Astrocyte of the spinal cord (primary cell): ENCODE measurements at places on chromosomes 5 and 9.

- no peak for DNase-seq
These were observed 49.1 kb downstream of the IPPK start for GRCh38 chr9:92620845-92621244.

- DNase-seq, result no peak
These were observed 29.0 kb downstream of the ANGPTL2 start for GRCh38 chr9:127093319-127094020.

- DNase-seq, result peak; percentile 1
These were observed 42.0 kb downstream of the TRPM3 start for GRCh38 chr9:71079451-71079850.

DNA sequence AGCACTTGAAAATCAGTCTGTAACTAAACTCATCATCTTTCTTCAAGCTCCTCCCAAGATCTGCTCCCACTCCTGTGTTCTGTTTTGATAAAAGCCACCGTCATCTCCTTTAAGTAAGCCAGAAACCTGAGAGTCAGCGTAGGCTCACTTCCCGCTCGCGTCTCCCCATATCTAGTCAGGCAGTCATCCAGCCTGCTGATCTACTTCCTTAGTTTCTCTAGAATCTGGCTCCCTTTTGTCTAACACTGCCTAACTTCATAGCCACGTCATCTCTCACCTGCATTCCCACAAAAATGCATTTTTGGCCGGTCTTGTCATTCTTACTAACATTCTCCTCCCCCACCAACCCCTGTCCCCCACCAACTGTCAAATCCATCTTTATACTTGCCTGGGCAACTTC is 3.0 kb upstream of the TJP2 start:
- peak; percentile 38 for DNase-seq

- DNase-seq, result peak; percentile 54
These were observed 150.9 kb downstream of the ADGRV1 start for GRCh38 chr5:90709323-90710155.

GRCh38 chr5:79636981-79637733 is 24.9 kb downstream of the TENT2 start:
- no peak for DNase-seq

DNA sequence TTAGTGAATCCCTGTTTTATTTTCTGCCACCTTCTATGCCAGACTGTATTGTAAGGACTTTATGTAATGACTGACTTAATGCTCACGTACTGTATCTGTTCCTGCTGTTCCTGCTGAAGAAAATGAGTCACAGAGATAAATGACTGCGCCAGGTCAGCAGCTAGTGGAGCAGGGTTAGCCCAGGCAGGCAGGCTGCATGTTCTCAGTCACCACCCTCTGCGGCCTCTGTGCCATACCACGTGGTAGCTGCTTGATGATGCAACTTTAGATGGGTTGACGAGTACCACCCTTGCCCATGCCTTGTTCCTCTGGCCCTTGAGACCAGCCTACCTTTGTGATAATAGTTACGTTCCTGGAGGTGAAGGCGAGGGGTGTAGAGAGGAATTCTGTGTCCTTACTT is 161.9 kb downstream of the TRIO start:
- DNase-seq, result peak; percentile 85

DNA sequence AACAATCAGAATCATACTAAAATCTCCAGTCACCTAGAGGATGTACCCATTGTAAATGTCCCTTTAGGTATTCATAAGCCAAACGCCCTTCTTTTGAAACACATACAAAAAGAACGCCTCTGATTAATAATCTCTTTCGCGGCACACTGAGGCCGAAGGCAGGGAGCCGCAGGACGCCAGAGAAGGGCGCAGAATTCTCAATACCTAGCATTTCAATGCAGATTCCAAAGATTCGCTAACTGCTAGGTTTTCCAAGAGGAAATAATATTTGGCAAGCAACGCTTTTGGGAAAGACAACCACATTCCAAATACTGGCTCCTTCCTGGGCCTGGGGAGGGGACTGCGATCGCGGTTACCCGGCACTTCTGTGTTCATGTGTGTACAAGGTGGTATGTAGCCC is 203.3 kb downstream of the MEF2C start:
- DNase-seq, result peak; percentile 40

- no peak for DNase-seq
These were observed 125.6 kb upstream of the ZNF608 start for GRCh38 chr5:124872086-124872485.

GRCh38 chr5:149635394-149635793 is 54.1 kb downstream of the ARHGEF37 start:
- no peak for DNase-seq

DNA sequence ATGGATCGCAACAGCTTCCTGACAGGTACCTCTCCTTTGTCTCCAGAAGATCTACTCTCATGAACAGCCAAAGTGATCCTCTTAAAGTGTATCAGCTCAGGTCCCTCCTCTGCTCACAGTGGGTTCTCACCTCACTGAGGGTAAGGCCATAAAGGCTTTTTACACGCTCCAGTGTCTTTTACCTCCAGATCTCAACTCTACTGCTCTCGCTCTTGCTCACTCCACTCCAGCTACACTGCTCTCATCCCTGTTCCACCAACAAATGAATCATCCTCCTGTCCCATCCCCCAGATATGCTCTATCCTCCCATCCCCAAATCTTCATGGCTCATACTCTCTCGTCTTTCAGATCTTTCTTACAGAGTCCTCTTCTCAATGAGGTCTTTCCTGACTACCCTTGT is 248.6 kb upstream of the EFNA5 start:
- no peak for DNase-seq

- no peak for DNase-seq
These were observed 107.6 kb downstream of the ADCY2 start for GRCh38 chr5:7503564-7503963.

GRCh38 chr5:81763294-81763928 is 12.5 kb upstream of the SSBP2 start:
- DNase-seq, result no peak

GRCh38 chr5:53545744-53546143 is 14.7 kb upstream of the NDUFS4 start:
- no peak for DNase-seq

GRCh38 chr5:2184026-2184366 is 301.3 kb upstream of the IRX4 start:
- no peak for DNase-seq

- DNase-seq, result no peak
These were observed 29.5 kb upstream of the RNF20 start for GRCh38 chr9:101504188-101504587.

- DNase-seq, result no peak
These were observed 577.4 kb downstream of the ISL1 start for GRCh38 chr5:51960617-51961121.

GRCh38 chr9:27183131-27183530 is 74.1 kb downstream of the TEK start:
- no peak for DNase-seq

DNA sequence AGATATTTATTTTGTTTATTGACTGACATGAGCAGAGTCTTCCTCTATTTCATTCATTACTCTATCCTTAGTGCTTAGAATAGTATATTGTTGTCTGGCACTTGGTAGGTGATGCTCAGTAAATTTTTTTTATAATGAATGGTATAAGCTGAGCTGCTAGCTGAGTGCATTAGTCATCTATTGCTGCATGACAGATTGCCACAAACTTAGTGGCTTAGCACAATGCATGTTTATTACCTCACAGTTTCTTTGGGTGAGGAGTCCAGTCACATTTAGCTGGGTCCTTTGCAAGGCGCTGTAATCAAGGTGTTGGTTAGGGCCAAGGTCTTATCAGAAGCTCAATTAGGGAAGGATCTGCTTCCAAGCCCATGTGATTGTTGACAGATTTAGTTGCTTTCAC is 23.1 kb downstream of the SMAD5 start:
- DNase-seq, result no peak

DNA sequence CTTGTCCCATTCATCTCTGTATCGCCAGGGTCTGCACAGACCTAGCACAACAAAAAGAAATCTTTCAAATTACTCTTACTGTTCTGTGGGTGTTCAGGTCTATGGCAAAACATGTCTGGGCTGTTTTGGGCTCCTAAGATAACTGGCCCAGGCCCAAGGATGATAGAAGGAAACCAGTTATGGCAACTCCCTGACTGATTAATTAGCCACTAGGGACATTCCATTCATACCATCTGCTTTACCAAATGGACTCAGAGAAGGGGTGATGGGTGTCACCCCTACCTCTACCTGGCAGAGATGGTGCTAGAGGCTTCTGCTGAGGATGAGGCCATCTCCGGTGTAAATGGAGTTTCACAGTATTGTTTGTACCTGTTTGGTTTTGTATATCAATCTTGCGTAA is 1.9 kb downstream of the SLC31A2 start:
- DNase-seq, result no peak

GRCh38 chr5:71806711-71807110 is 87.6 kb downstream of the CARTPT start:
- no peak for DNase-seq

DNA sequence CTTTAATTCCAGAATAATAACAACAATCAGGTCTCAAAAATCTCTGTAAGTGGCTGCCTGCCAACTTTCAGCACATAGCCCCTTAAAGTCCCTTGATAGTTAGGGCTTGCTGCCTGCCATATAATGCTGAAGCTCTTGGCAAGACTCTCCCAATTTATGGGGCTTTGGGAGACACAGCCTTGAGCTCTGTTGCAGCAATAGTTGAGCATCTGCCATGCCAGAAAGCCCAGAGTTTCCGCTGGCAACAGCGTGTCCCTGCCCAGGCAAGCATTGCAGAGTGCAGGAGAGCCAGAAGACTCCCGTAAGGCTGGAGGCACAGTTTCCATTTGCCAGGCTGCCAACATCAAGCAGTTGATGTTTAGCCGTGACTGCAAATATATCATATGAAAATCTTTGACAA is 678.5 kb upstream of the NUDT12 start:
- peak; percentile 5 for DNase-seq

DNA sequence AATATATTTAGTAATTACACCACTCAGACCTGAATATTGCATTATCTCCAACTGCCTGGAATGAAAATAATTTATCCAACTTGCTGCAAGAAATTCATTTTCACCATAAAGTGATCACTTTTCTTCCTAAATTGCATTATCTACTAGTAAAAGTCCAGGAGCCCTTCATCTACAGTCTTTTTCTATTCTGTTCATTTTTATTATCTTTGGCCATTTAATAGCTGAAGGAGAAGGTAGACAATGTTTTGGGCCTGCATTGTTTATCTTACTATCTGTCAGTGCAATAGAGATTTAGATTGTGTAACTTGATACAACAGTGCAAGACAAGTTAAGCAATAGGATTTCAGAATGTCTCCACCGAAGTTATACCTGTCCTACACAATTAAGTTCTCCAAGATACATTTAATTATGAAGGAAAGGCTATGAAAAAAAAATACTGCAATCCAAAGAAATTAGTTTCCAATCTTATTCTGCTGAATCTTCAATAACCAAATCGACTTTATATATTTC is 1339.7 kb upstream of the CDH6 start:
- no peak for DNase-seq

- peak; percentile 87 for DNase-seq
These were observed 1.5 kb downstream of the RNF145 start for GRCh38 chr5:159207686-159208513.

DNA sequence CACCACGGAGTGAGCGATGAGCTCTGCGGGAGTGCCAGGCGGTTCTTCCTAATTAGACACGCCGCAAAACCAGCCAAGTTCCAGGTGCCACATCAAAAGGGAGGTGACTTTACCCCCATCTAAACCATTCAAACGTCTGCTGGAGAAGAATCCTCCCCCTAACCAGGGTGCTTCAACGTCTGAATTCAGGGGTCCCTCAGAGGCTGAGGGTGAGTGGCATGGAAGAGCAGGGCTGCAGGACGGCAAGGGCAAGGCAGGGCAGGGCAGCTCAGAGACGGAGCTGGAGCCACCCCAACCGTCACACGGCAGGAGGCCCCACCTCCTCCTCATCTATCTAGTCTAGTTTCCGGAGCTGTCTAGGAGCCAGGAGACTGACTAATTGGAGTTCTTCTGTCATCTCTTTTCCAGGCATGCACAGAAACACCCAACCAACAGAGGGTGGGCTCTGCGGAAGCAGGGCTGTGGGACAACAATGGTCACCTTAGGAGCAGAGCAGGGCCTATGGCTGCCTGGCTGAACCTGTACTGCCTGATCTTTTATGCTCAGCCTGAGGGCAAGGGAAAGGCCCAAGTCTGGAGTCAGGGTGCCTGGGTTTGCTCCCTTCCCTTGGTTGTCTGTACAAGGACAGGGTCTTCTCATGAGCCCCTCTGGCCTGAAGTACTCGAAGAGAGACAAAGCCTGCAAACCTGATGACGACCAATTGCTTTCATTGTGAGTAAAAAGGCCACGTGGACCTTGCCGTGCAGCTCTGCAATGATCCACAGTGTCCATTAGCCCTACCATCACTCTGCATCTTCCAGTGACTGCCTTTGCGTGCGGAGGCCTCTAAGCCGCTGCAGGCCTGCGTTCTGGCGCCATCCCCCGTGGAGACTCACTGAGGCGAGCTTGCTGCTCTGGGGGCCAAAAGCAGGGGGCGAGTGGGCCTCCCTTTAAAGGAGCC is 81.0 kb upstream of the SLC25A51 start:
- peak; percentile 69 for DNase-seq

GRCh38 chr9:76403352-76403751 is 9.1 kb upstream of the RFK start:
- peak; percentile 83 for DNase-seq

DNA sequence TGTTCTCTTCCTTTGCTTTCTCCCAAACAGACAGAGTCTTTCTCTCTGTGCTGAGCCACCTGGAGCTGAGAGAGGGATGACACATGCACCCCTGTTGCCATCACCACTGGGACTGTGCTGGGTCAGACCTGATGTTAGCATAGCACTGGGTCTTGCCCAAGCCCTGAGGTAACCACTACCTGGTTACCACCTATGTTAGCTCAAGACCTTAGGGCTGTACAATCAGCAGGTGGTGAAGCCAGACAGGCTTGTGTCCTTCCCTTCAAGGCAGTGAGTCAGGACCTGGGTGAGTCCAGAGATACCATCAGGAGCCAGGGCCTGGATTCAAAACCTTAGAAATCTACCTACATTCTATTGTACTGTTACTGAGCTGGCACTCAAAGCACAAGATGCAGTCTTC is 32.1 kb downstream of the FST start:
- DNase-seq, result no peak

DNA sequence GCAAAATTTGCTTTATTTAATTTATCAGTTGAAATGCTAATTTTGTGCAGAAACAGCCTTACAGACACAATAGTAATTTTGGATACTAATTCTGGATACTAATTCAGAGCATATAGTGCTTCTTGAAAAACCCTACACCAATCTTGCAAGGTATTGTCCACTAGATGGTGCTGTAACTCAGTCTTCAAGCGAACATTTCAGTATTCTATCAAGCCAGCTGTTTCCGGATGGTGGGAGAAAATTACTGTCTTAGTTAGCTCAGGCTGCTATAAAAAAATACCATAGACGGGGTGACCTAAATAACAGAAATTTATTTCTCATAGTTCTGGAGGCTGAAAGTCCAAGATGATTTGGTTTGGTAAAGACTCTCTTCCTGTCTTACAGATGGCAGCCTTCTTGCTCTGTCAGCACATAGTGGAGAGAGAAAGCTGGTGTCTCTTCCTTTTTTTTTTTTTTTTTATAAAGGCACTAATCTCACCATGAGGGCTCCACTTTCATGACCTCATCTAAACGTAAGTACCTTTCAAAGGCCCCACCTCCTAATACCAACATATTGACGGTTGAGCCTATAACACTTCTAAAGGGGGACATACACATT is 1306.5 kb upstream of the CDH9 start:
- peak; percentile 55 for DNase-seq

GRCh38 chr5:124401476-124402143 is 344.8 kb downstream of the ZNF608 start:
- no peak for DNase-seq

GRCh38 chr5:171806976-171807747 is 21.5 kb downstream of the SMIM23 start:
- DNase-seq, result peak; percentile 30

- DNase-seq, result peak; percentile 64
These were observed 43.9 kb downstream of the SH3TC2 start for GRCh38 chr5:149018909-149019443.

GRCh38 chr5:120405286-120405864 is 58.7 kb upstream of the PRR16 start:
- peak; percentile 87 for DNase-seq
